NCI-H1105 treated with DMSO at 0.1 percent for 48 hours (cell line): ENCODE measurements at places on chromosomes 7 and 10.

DNA sequence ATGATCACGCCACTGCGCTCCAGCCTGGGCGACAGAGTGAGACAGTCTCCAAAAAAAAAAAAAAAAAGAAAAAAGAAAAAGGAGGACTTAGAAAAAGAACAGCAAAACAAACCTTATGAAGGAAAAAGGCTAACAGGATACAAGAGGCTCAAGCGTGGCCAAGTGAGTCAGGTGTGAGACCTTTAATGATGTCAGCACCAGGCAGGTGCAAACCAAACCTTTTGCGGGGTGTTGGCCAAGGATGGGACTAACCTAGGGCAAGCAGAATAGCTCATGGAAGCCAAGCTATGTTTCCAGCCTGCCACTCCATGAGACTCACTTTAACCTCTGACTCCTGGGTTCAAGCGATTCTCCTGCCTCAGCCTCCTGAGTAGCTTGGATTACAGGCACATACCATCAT, 11.3 kb upstream of the GNA12 start:
- no peak for DNase-seq

DNA sequence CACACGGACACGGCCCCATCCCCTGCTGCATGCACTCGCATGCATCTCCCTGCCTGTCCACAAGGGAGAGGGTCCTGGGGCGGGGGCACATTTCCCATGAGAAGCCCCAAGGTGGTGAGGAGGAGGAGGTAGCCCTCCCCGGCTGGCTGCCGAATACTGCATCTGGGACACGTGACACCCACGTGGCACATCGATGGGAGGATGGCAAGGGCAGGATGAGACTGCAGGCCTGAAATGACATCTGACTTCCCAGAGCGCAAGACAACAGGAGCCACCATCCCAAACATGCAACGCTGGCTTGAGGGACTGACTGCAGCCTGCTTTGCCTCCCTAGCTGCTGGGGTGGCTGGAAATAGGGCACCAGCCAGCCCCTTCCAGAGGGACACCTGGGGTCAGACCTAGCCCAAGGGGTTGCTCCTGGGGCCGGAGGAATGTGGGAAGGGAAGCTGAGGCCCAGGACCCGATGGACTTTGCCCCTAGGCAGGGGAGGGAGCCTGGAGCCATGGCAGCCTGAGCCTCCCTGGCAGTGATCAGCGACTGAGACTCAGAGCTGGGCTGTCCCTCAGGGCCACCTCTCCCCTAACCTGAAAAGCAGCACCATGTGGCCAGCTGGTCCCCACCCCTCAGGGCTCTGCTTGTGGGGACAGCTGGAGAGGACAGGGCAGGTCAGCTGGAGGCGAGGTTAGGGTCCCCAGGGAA, 16.1 kb downstream of the BUD23 start:
- no peak for DNase-seq

GRCh38 chr7:150937848-150938561, 40.1 kb downstream of the KCNH2 start:
- DNase-seq: no peak

- no peak for DNase-seq
These were observed 482.5 kb upstream of the AUTS2 start for GRCh38 chr7:69115788-69116187.

- DNase-seq: no peak
These were observed 2.4 kb downstream of the UROS start for GRCh38 chr10:125820701-125821100.

- DNase-seq: peak; percentile 39
These were observed 56.9 kb downstream of the NEUROG3 start for GRCh38 chr10:69516316-69516715.
